ENCODE measurements at places on chromosomes 16 and 17. TPM values are rescaled to one million over a fixed set of nuclear protein-coding genes. Genes with fewer than 3 reads are reported as not detected.

GRCh38 chr17:81539571-81539900, 11.4 kb downstream of the FSCN2 start:
- no peak for DNase-seq

DNA sequence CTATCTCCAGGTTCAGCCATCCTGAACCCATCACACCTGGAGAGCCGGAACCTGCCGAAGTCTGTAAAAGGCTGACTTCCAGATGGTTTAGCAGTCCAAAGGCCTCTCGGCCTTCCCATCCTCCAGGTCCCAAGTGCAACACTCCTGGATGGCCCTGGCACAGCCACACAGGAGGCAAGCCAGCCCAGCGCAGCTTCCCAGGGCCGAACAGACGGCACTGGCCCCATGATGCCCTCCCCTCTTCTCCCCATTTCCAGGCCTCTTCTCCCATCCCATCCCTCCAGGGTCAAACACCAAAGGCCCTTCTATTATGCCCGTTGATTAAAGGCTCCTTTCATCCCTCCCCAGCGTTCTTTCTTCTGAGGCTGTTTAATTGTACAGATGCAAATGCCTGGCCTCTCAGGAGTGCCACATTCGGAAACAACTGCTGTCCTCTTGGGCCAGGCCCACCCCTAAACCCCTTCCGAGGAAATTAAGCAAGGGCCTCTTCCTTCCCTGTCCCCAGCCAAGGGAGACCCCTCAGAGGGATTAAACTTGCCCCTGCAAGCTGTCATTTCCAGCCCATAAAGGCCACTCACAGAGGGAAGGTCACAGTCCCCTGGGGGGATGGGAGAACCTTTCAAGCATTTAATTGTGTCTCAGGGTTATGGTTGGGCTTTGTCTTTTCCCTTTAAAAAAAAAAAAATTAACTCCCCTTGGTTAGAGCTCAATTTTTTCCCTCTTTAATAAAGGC, 30.8 kb downstream of the AXIN2 start:
- no peak for DNase-seq

GRCh38 chr17:1813088-1813487, 16.6 kb downstream of the SMYD4 start:
- peak; percentile 80 for DNase-seq

DNA sequence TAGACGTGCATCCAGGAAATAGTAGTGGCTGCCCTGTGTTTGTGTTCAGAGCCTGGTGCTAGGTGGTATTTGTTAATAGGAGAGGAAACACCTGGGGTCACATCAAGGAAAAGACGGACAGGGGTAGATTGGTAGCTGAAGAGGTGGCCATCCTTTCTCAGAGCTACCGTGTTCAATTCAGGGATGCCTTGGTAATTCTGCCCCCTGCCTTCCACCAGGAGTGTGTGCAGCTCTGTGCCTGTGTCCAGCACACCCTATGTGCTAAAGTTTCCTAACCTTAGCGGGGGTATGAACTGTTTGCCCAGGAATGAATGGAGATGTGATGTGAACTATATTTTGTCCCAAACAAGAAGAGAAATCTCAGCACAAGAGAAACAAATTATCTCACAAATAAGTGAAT, 174.1 kb upstream of the MPHOSPH6 start:
- DNase-seq: no peak

GRCh38 chr17:6476810-6477179, 32.5 kb downstream of the PIMREG start:
- no peak for DNase-seq

DNA sequence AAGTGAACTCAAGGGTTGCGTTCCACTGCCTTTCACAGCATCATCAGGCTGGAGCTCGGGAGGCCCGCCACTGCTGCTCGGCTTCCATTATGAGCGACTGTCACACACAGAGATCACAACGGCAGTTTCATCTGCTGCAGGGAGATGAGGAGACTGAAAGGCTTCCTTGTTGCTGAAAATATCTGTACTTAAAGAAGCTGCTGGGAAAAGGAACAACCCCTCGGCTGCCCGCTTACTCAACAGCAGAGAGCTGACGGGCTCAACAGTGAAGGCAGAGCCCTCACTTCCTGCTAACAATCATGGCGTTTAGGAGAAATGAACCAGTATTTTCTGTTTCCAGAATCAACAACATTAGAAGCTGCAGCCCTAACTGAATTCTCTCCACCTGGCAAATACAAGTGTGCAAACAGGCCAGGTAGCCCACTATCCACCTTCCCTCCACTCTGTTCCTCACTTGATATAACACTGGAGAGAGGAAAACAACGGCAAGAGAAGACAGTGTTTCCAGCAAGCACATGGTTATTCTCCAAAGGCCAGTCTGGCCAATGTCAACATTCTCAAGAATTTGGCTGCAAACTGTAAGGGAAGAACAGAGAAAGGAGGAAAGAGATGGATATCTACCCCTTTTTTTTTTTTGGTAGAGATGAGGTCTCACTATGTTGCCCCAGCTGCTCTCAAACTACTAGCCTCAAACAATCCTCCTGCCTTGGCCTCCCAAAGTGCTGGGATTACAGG, 33.7 kb downstream of the MBTPS1 start:
- peak; percentile 22 for DNase-seq

- no peak for DNase-seq
These were observed 761 bp upstream of the MATCAP1 start for GRCh38 chr16:67184453-67184994.

DNA sequence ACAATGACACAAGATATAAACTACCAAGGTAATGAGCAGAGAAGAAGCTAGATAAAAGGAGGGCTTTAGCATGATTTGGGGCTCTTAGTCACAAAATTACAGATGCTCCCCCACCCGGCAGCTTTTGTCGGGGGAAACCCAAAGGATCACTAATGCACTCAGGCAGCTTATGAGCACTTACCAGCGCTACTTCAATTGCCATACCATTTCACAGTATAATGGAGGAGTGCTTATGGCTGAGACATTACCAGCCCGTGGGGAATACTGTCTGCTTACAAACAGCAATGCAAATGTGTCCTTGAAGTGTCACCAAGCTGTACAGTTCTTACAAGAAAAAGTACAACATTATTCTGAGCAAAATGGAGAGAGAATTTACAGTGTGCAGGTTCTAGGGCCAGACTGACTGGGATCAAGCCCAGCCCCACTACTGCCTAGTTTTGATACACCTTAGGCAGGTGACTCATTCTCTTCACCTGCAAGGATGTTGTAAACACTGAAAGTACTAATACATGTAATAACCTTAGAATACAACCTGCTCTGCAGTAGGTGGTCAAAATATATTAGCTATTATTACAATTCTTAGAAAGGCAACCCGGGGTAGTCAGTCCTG, 16.3 kb downstream of the ANKFY1 start:
- DNase-seq: no peak

GRCh38 chr17:45294506-45294905, 22.3 kb downstream of the MAP3K14 start:
- DNase-seq: peak; percentile 97

GRCh38 chr16:53849994-53850393, 146.0 kb downstream of the FTO start:
- no peak for DNase-seq

- no peak for DNase-seq
These were observed 61.5 kb downstream of the WDR45B start for GRCh38 chr17:82586576-82587233.

- no peak for DNase-seq
These were observed 80.0 kb downstream of the KCNJ18 start for GRCh38 chr17:21772321-21772720.

DNA sequence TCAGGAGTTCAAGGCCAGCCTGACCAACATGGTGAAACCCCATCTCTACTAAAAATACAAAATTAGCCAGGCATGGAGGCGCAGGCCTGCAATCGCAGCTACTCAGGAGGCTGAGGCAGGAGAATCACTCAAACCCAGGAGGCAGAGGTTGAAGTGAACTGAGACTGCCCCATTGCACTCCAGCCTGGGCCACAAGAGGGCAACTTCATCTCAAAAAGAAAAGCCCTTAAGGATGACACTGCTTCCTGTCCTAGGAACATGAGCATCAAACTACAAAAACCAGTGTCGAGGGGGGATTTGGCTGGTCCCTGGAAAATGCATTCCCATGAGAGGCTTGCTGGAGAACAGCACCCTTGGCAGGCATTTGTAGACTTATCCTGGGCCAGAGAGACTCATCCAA, 449.5 kb upstream of the PSMD7 start:
- DNase-seq: no peak

- no peak for DNase-seq
These were observed 170.4 kb downstream of the SALL1 start for GRCh38 chr16:50980666-50981065.

- DNase-seq: no peak
These were observed 148.7 kb downstream of the KCNJ2 start for GRCh38 chr17:70318051-70318450.

GRCh38 chr16:69241926-69242325, 55.0 kb downstream of the SNTB2 start:
- peak; percentile 73 for DNase-seq

DNA sequence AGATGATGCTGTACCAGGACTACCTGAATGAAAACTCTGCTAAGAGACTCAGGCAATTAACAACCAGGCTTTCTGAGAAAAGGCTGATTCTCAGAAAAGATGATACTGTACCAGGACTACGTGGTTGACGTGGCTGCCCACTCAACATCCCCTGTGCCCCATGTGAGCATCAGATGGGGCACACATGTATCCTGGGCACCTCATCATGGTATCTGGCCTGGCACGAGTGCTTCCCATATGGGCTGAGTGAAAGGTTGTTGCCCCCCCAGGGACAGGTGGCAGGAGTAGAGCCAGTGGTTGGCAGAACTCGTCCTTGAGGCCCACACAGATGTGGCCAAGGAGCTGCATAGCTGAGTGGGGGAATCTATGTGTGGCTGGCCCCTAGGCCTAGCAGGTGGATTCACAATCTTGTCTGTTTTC, 3.5 kb upstream of the CES4A start:
- no peak for DNase-seq

GRCh38 chr17:31731118-31731517, 127.9 kb downstream of the COPRS start:
- no peak for DNase-seq

GRCh38 chr16:8673611-8674412, 605 bp upstream of the ABAT start:
- DNase-seq: peak; percentile 5

GRCh38 chr17:45149669-45150664, 1.7 kb downstream of the HEXIM1 start:
- peak; percentile 61 for DNase-seq

GRCh38 chr17:72682605-72683004, 409.9 kb downstream of the SLC39A11 start:
- DNase-seq: peak; percentile 22

DNA sequence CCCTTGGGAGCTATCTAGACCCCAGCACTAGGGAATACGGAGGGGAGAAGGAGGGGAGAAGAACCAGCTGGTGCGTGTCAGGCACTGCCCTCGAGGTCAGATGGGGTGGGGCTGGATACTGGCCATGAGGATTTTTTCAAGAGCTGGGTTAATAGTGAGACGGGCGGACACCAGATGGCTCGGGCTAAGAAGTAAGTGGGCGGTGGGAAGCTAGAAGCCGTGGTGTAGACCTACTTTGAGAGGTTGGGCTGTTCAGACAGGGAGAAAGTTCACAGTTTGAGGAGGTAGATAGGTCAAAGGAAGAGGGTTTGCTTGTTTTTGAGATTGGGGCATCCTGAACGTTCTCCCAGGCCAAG, 303.8 kb downstream of the SEC14L1 start:
- DNase-seq: peak; percentile 71

NPIPB9 gene
- 5.0 TPM for total RNA-seq

CENPX gene
- 41.8 TPM for total RNA-seq

MYADML2 gene
- total RNA-seq: not detected

SBK1 gene
- not detected for total RNA-seq

ZFP3 gene
- total RNA-seq: 1.4 TPM

CHST5 gene
- not detected for total RNA-seq

GP2 gene
- total RNA-seq: not detected

KLHL10 gene
- 0.09 TPM for total RNA-seq

TEKT5 gene
- total RNA-seq: not detected

KRTAP3-1 gene
- total RNA-seq: not detected

FOXN1 gene
- total RNA-seq: not detected

EME2 gene
- 8.4 TPM for total RNA-seq

SPATA32 gene
- not detected for total RNA-seq

Measured in fibroblast of the aortic adventitia (primary cell).